ENCODE measurements at places on chromosomes 6 and 20.

DNA sequence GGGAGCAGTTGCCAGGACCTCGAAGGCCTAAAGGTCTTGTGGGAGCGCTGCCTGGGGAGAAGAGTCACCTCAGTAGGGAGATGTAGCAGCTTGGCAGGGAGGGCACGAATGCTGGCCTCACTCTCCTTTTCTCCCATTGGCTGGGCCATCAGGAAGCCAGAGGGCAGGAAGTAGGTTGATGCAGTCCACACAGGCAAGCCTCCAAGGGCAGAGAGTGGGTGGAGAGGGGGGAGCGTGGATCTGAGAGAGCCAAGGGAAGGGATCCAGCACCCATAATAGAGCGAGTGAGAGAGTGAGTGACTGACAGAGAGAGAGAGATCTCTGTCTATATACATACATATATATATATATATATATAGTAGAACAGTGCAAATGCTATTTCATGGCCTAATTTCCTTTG is 215.3 kb upstream of the LRFN2 start:
- no peak for DNase-seq

- no peak for DNase-seq
These were observed 25.6 kb downstream of the POFUT1 start for GRCh38 chr20:32233286-32233685.

DNA sequence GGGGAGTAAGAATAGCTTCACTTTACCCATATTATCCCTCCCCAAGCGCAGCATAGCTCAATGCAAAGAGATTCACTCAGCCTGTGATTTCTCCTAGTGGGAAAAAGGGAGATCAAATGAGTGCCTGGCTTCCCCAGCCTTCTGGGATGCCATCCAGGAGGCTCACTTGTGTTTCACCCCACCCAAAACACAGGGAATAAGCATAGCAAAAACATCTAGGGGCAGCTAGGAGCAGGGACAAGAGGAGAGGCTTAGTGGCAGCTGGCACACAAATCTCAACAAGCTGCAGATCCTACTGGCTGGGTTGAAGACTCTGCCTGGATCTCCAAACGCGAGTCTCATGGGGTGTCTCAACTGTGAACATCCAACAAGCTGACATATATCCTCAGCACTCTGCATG is 715.8 kb downstream of the RNF144B start:
- no peak for DNase-seq

DNA sequence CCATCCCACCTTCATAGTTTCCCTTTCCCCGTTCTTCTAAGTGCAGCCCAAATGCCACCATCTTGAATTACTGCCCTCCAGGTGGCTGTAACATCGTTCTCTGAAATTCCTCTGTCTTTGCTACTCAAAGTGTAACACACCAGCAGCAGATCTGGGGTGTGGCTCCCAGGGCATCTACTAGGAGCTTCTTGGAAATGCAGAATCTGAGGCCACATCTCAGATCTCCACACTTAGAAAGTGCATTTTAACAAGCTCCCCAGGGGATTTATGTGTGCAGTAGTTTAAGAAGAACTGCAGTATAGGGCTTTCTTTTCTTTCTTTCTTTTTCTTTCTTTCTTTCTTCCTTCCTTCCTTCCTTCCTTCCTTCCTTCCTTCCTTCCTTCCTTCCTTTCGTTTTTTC is 1.7 kb upstream of the MLIP start:
- no peak for DNase-seq

GRCh38 chr6:12200761-12201160 is 89.4 kb upstream of the EDN1 start:
- DNase-seq = no peak

- DNase-seq = no peak
These were observed 251.0 kb downstream of the SYNE1 start for GRCh38 chr6:152386131-152386530.

GRCh38 chr6:122184401-122184827 is 215.0 kb upstream of the HSF2 start:
- no peak for DNase-seq

GRCh38 chr6:11703725-11704124 is 74.9 kb downstream of the ADTRP start:
- DNase-seq = no peak

GRCh38 chr20:23331450-23332350 is 18.9 kb upstream of the NXT1 start:
- DNase-seq = no peak

DNA sequence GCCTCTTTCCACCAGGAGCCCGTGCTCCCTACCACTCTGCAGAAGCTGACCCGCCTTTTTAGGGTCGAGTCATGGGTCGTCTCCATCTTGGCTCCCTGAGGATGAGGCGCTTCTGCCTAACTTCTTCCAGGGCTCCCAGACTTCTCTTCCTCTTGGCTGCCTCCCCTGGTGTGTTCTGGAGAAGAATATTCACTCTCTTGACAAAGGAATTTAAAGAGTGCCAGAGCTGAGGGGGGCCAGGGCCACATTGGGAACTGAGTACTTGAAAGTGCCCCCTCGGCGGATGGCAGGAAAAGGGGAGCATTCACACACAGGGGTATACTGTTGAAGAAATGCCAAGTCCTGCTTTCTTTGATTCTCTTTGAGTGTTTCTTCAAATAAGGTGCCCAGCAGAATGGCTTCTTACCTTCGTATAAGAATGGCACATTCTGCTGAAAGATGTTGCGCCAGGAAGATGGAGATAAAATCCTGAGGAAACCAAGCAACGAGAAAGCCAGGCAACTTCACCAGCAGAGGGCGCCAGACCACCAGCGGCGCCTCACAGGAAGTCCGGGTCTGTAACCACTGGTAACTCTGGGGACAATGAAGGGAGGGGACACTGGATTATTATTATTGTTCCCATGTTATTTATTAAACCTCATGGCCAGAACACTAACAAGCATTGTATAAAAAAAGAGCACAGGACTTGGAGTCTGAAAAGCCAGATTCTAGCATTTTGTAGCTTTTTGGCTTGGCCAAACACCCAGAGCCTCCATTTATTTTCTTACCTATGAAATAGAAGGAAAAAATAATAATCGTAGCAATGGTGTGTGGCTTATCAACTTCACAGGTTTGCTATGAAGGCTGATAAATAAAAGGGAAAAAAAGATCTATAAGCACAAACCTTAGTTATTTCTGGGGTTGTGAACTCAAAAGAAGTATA is 176.7 kb downstream of the HACE1 start:
- peak; percentile 37 for DNase-seq

DNA sequence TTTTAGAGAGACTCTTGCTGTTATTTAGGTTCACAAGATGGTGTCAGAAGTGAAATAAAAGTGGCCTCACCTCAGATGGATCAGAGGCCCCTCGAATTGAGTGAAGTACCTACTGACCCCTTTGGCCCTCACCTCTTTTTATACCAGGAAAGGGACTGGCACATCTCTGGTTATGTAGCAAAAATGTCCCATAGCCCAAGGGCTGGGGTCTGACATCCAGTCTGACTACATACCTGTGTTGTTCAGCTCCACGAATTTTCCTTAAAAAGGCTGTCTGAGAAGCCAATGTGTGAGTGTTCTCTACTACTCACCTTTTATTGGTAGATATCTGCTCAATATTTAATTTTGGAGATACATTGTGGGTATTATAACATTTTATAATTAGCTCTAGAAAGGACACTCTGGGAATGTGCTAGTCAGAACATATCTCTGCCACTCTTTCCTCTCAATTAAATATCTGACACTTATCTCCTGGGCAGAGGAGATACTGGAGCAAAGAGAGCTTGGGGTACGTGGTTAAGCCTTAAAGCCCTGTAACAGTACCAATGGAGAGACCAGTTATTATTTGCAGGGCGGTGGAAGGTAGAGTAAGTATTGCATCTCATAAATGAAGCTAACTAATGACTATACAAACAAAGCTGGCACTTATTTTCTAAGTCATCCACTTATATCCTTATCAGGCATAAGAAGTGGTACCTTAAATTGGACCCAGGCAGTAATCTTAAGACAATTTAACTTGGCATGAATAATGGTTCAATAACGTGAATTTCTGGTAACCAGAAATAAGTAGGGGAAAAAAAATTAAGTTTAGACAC is 20.0 kb upstream of the IL22RA2 start:
- DNase-seq = no peak

DNA sequence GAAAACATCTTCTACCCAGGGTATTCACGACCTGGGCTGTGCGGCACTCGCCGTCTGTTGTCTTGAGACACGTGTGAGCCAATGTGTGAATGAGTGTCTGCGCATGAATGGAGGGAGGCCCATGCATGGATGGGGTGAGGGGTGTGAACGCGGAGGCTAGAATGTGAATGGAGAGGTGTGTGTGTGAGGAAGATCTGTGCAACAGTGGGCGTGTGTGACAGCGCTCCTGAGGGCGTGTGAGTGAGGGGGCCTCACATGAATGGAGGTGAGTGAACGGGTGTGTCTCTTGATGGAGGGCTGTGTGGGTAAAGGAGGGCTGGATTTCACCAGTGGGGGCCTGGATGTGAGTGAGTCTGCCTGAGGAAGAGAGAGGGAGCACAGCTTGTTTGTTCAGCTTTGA is 146.0 kb downstream of the LRFN2 start:
- no peak for DNase-seq

GRCh38 chr20:54474046-54474445 is 1.3 kb upstream of the DOK5 start:
- no peak for DNase-seq

- DNase-seq = no peak
These were observed 29.4 kb upstream of the RPS6KA2 start for GRCh38 chr6:166656230-166657151.

- no peak for DNase-seq
These were observed 15.1 kb downstream of the UBE2V1 start for GRCh38 chr20:50097843-50098242.

DNA sequence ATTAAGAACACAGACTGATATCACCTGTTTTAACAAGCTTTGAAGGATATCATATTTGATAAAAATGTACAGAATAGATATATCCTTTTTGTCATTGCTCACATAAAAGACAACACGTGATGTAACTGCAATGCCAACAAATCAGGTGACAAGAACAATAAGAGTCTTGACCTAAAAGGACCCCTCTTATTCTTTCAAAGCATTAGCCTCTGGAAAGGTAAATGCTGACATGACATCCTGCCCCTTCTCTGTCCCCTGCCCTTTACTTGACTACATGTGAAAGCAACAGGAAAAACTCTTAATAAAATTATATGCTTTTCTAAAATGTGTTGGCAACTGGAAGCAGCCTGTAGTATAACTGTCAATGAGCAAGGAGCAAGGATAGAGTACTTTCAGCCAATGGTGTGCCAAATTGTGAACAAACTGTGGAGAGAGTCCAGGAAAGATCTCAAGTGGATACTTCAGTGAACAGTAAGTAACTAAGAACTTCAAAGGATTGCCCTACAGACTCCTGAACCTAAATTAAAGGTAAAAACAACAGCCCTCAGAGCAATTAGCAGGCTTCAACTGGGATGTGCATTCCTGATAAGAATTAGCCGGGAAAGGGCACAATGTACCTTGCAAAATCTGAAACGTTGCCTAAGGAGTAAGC is 16.3 kb downstream of the PTPRK start:
- no peak for DNase-seq

- DNase-seq = no peak
These were observed 12.9 kb downstream of the DSN1 start for GRCh38 chr20:36760647-36761046.

GRCh38 chr6:52523378-52524142 is 53.3 kb downstream of the TRAM2 start:
- DNase-seq = no peak

DNA sequence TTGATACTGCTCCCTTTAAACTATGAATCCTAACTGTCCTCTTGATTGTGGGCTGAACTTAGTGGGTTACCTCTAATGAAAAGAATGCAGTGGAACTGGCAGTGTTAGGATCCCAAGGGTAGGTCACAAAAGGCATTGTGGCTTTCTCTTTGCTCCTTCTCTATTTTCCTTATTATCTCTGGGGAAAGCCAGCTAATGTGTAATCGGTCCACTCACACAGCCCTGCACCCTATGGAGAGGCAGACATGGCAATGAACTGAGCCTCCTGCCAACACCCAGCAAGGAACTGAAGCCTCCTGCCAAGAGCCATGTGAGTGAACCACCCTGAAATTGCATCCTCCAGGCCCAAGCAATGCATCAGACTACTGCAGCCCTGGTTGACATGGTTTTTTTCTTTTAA is 24.6 kb upstream of the ZNF133 start:
- no peak for DNase-seq

GRCh38 chr6:165663736-165664558 is 906 bp upstream of the PDE10A start:
- no peak for DNase-seq

- DNase-seq = no peak
These were observed 111.0 kb downstream of the NOL4L start for GRCh38 chr20:32474009-32474716.

GRCh38 chr6:109381061-109381746 is 1.1 kb downstream of the CD164 start:
- no peak for DNase-seq

DNA sequence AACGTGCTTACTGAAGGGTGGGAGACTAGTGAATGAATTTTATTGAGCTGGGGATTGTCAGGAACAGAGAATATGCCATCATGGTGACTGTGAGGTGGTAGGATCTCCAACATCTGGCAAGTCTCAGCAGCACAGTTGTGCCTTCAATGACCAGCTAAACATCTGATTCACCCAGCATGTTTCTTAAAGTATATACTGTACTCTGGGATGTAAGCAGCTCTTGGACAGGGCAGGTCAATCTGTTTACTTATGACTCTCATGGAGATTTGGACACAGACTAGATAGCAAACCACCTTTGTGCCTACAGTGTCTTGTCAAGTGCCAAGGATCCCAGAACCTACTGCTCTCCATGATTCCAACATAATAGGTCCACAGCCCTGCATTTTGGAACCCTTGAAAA is 801.0 kb upstream of the CITED2 start:
- no peak for DNase-seq

- DNase-seq = no peak
These were observed 96.8 kb downstream of the PSMB1 start for GRCh38 chr6:170456334-170456733.

GRCh38 chr6:161239001-161239400 is 34.9 kb downstream of the AGPAT4 start:
- no peak for DNase-seq

- DNase-seq = peak; percentile 18
These were observed 47.6 kb downstream of the PPP1R3G start for GRCh38 chr6:5132731-5133130.

DNA sequence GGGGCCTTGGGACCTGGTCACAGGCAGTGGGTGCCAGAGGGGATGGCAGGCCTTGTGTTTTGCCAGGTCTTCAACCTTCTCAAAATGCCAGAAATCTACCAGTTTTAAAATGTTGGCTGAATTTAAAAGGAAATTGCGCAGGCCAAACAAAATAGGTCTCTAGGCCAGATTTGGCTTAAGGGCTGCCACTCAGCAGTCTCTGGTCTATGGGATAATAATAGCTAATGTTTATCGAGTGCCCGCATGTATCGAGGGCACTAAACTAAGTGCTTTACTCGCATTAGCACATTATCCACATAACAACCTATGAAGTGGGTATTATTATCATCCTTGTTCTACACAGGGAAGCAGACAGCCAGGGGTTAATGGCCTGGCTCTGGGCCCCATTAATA is 11.0 kb downstream of the E2F3 start:
- no peak for DNase-seq

GRCh38 chr6:56795466-56796195 is 152.9 kb upstream of the DST start:
- DNase-seq = no peak

GRCh38 chr6:44226368-44227147 is 3.2 kb downstream of the SLC29A1 start:
- no peak for DNase-seq
